ENCODE measurements at places on chromosomes 1 and 21.

- H3K27me3 ChIP-seq: no peaks in the 10 kb centered on the region
- peaks cover 49% of the 10 kb centered on the region for H3K4me1 ChIP-seq
- DNase-seq: peak; percentile 46
- H3K36me3 ChIP-seq: peaks cover 24% of the 10 kb centered on the region
- no peak overlapping the region for H3K27ac ChIP-seq
- no peak overlapping the region for H3K4me3 ChIP-seq
These were observed 205.8 kb downstream of the SLC45A1 start for GRCh38 chr1:8523666-8524206.

GRCh38 chr1:207284209-207284897 lies 37.1 kb upstream of the CD55 start:
- peaks cover 35% of the 10 kb centered on the region for H3K4me1 ChIP-seq
- no peaks in the 10 kb centered on the region for H3K27me3 ChIP-seq
- H3K27ac ChIP-seq: no peak overlapping the region
- H3K4me3 ChIP-seq: no peak overlapping the region
- H3K36me3 ChIP-seq: no peaks in the 10 kb centered on the region

GRCh38 chr1:236888126-236888525 lies 93.0 kb downstream of the MTR start:
- H3K27me3 ChIP-seq: no peaks in the 10 kb centered on the region
- no peak overlapping the region for H3K27ac ChIP-seq
- no peak for DNase-seq
- H3K4me3 ChIP-seq: no peak overlapping the region

DNA sequence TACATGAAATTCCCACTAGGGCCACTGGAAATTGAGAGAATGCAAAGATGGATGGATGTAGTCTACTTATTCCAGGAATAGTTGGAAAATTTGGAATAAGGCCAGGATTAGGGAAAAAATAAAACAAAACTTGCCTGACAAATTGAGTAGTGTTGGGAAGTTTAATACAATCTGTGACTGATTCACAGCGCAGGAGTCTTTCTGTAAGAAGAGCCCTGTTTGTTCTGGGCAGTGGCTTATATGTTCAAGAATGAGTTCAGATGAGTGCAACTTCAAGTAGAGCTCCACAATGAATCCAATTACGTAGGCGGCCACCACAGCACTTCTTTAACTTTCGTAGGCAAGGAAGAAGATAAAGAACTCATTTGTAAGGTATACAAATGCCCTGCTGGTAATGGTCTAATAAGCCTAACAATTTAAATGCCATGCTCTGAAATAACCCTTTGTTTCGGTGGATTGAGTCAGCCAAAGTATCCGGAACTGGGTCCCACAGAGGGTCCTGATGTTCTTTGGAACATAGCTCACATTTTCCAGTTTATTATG lies 47.1 kb upstream of the KCNE1 start:
- H3K4me1 ChIP-seq: peaks cover 16% of the 10 kb centered on the region
- no peaks in the 10 kb centered on the region for H3K27me3 ChIP-seq
- H3K4me3 ChIP-seq: no peak overlapping the region
- peaks cover 15% of the 10 kb centered on the region for H3K36me3 ChIP-seq
- no peak for DNase-seq
- no peak overlapping the region for H3K27ac ChIP-seq

GRCh38 chr1:208369658-208370057 lies 125.5 kb upstream of the PLXNA2 start:
- peaks cover 18% of the 10 kb centered on the region for H3K27me3 ChIP-seq
- no peak for DNase-seq
- H3K27ac ChIP-seq: no peak overlapping the region
- no peaks in the 10 kb centered on the region for H3K36me3 ChIP-seq

DNA sequence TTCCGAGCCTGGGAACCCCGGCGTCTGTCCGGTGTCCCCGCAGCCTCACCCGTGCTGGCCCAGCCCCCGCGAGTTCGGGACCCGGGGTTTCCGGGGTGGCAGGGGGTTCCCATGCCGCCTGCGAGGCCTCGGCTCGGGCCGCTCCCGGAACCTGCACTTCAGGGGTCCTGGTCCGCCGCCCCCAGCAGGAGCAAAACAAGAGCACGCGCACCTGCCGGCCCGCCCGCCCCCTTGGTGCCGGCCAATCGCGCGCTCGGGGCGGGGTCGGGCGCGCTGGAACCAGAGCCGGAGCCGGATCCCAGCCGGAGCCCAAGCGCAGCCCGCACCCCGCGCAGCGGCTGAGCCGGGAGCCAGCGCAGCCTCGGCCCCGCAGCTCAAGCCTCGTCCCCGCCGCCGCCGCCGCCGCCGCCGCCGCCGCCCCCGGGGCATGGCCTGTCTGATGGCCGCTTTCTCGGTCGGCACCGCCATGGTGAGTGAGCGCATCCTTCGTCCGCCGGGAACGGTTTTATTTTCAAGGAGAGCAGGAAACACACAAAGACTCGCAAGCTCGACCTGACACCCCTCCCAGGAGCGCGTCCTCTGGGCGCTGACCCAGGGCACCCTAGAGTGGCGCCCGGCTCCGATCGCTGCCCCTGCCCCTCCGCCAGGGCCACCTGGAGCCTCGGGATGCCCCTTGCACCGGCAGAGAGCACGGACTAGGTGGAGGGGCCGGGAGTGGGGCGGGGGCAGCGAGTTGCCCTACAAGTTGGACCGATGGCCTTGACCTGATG lies at the start of gene ABCG1:
TSS of gene ABCG1 (plus strand) at position 305 of the 770 bp plus-strand sequence. CDS start at position 428, 123 bp downstream.
- peaks cover 31% of the 10 kb centered on the region for H3K4me1 ChIP-seq
- H3K27ac ChIP-seq: peak within 1 kb of the TSS; percentile 60
- peaks cover 3% of the 10 kb centered on the region for H3K36me3 ChIP-seq
- peak; percentile 70 for DNase-seq
- no peaks in the 10 kb centered on the region for H3K27me3 ChIP-seq

DNA sequence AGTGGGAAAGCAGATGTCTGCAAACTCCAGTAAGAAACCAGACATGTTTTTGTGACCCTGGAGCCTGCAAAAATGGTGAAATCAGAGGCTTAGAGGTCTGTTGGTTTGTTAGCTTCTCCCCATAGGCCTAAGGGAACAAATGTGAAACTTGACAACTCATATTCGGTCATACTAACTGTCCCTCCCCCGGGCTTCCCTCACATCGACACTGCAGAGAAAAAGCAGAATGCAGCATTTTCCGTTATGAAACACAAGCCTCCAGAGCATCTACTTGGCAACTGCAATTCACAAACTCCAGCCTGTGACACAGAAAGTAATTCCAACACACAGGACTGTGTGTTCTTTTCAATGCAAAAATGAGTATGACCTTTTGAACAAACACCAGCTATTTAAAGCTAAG lies 3.7 kb downstream of the KCNA2 start:
- peaks cover 9% of the 10 kb centered on the region for H3K4me1 ChIP-seq
- DNase-seq: peak; percentile 13
- H3K36me3 ChIP-seq: no peaks in the 10 kb centered on the region
- H3K27me3 ChIP-seq: peaks cover 46% of the 10 kb centered on the region

- H3K4me1 ChIP-seq: no peaks in the 10 kb centered on the region
- no peak for DNase-seq
- peaks cover 4% of the 10 kb centered on the region for H3K27me3 ChIP-seq
- no peak overlapping the region for H3K27ac ChIP-seq
- no peaks in the 10 kb centered on the region for H3K36me3 ChIP-seq
These were observed 334.8 kb upstream of the CAMK1G start for GRCh38 chr1:209248649-209249279.

DNA sequence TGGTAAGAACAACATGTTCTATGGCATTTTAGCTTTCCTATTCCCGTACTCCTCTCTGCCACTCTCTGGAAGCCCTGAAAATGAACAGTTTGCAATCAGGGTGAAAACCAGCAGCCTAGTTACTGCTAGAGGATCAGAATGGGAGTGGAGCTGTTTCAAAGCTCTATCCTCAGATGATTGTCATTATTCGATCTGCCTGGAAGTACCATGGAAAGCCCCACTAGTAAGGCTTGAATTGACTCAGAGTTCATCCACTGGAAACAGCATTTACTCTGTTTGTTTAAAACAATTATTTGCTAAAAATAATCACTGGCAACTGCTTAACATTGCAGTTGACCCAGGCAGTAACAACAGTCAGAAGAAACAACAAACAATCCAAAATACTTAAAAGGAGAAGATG lies 91.2 kb downstream of the USH2A start:
- H3K27me3 ChIP-seq: no peaks in the 10 kb centered on the region
- no peaks in the 10 kb centered on the region for H3K4me1 ChIP-seq
- no peak overlapping the region for H3K4me3 ChIP-seq
